ENCODE measurements at places on chromosomes 1 and 21.

DNA sequence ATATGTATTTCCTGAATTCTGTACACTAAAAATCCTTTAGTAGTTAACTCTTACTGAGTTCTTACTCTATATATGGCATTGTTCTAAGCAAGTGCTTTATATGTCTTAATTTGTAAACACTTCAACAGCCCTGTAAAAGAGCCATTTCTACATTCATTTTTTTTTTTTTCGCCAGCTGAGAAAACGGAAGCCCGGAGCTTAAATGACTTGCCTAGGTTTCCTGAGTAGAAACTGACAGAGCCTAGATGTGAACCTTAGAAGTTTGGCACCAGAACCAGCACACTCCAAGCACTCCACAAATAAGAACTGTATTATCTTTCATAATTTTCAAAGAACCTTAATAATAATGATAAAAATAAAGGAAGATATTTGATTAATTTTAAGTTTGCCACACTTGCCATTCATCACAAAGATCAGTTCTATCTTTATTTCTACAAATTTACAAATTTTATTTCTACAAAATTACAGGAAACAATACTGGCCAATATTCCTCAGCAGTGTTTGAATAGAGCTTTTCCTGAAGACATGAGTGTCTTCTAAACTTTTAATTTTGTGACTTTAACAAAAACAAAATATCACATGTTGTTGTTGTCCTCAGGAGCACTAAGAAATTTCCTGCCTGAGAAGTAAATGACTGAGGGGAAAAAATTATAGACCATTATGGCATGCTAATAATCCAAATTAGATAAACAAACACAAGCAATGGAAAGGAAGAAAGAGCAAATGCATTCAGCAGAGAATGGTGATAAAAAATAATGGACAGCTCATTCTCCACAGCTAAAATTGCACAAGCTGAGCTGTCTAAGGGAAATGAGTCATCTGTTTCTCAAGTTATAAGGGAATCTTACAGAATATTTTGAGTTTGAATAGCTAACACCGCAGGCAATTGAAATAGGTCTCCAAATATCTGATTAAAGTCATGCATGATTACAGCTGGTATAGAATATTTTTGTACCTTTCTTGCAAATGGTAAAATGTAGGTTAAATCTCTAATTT lies 71.2 kb downstream of the DPYD start:
- peak; percentile 79 for DNase-seq

DNA sequence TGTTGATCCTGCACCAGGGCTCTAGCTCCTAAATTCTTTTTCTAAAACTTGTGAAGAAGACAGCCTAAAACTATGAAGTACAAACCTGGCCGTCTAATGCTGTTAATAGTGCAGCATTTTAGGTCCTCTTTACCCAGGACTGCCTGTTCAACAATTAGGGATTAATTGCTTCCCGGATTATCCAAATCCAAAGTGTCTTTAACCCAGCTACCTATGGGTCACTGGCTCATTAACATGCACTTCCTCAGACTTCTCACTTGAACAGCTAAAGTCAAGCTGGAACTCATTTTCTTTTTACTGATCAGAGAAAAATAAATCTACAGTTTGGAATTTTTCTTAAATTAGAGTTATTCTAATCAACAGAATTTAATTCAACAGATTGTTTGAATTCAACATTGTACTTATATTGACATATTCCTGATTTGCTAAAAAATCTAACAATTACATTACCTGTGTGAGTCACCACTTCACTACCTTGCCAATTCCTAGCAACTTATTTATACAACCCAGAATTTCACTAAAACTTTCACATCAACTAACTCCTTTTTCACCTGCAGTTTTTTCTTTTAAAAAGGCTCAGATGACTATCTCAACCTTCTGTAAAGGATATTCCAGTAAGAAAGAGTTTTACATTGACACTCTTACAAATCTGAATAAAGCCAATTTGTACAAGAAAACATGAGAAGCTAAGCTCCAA lies 3.3 kb downstream of the HNRNPU start:
- DNase-seq = no peak

DNA sequence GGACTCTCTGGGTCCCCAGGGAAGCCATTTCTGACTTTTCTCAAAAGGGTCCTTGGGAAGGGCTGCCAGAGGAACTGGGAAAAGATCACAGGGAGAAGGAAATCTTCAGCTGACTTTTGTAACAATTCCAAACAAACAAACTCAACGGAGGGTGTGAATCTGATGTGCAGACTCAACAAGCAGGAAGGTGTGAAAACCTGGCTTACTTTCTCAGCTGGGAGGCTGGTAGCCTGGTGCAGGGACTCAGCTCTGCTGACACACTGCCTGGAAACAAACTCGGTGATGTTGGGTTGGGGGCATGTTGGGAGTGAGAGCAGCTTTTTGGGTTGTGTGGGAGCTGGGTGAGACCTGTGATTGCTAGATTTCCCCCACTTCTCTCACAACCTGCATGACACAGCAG lies 10.2 kb upstream of the HSD3B2 start:
- no peak for DNase-seq

DNA sequence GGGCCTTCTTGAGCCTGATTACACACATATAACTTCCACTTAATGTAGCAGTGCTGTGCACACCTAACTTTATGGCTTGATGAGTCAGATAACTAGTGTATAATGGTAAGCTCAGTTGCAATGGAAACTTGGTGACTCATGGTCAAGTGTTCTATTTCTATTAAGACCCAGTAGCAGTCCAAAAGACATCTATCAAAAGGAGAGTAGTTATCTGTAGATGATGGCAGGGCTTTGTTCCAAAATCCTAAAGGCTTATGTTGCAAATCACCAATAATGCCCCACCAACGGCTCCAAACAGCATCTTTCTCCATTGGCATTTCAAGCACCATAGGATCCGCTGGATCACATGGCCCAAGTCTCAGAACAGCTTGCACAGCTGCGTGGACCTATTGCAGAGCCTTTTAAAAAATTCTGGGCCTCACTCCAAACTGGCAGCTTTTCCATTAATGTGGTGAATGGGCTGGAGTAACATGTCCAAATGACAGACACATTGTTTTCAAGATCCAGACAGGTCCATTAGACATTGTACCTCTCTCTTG lies 566.8 kb upstream of the USP24 start:
- DNase-seq = peak; percentile 33

- DNase-seq = no peak
Measured at GRCh38 chr1:70264839-70265238, 43.7 kb downstream of the SRSF11 start.

- peak; percentile 9 for DNase-seq
Measured at GRCh38 chr1:17007121-17007520, 4.6 kb downstream of the ATP13A2 start.

DNA sequence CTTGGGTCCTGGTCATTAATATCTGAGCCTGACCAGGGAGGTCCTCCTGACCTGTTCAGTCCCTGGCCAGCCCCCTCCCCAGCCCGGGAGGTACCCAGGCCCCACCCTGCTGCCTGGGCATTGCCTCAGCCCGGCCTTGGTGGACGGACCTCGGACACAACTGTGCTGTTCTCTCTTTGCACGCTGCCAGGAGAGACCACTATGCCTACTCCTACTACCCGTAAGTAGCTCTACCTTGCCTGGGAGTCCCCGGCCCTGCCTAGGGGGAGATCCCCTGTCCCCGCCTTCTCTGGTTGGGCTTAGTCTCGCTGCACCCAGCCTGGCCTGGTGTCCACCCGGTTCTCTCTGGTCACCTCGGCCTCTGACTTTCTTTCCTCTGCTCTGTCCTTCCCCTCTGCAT lies 53.2 kb downstream of the PTPRU start:
- DNase-seq = no peak

- no peak for DNase-seq
Measured at GRCh38 chr1:95085376-95085775, 12.6 kb upstream of the ALG14 start.

- no peak for DNase-seq
Measured at GRCh38 chr1:17883136-17883535, 128.0 kb downstream of the ACTL8 start.

GRCh38 chr1:66929146-66929688 lies 4.4 kb downstream of the MIER1 start:
- DNase-seq = no peak

GRCh38 chr1:158893654-158894053 lies 37.7 kb upstream of the PYHIN1 start:
- no peak for DNase-seq

- no peak for DNase-seq
Measured at GRCh38 chr1:235021321-235021720, 107.3 kb downstream of the TOMM20 start.

- peak; percentile 55 for DNase-seq
Measured at GRCh38 chr1:155174324-155175280, 953 bp downstream of the TRIM46 start.

- DNase-seq = no peak
Measured at GRCh38 chr1:236724049-236724448, 37.8 kb downstream of the ACTN2 start.

- DNase-seq = no peak
Measured at GRCh38 chr21:36022427-36023091, 37.8 kb downstream of the SETD4 start.

GRCh38 chr1:36937371-36937770 lies 96.9 kb downstream of the GRIK3 start:
- no peak for DNase-seq

All from AG20443 (cell line).